NK-92 treated with Interleukin-12 subunit alpha and Interleukin-12 subunit beta, amount 100 ng/mL, for 24 hours (cell line): ENCODE measurements at places on chromosomes 13 and 19.

GRCh38 chr19:533364-534058, 2.0 kb downstream of the CDC34 start:
- no peak for DNase-seq

DNA sequence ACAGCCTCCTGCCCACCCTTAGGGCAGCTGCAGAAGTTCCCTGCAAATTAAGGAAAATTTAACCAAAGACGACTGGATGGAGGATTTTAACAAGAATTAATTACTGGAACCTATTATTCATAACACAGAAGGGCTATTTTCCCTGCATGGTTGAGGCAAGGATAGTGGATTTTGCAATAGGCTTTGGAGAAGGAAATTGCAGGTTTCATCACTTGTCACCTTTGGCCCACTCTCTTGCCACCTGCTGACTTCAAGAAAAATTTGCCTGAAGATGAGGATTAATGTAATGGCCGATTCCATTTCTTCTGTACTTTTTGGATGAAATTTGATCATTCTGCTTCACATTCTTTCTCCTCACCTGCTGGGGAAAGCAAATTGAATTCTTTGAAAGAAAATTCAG, 261.7 kb downstream of the FGF9 start:
- DNase-seq = no peak

GRCh38 chr19:27529158-27529557, 1683.8 kb downstream of the UQCRFS1 start:
- no peak for DNase-seq

DNA sequence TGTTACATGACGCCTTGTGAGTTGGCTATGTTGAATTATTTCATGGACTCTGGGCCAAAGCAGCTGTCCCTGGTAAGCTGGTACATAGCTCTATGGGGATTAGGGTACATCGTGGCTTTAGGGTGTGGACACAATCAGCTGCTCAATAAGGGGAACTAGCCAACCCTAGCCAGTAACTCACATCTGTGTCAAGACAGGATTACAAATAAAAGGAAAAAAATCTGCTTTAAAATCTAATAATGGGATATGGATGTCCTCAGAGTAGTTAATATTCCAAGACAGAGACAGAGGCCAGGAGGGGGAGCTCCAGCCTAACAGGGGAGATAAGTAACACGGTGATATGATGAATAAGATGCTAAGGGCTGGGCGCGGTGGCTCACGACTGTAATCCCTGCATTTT, 21.1 kb upstream of the ZNF766 start:
- DNase-seq = no peak

GRCh38 chr19:54159352-54160181, at the start of gene LENG1:
Gene LENG1 (minus strand): TSS chr19:54159721. CDS start chr19:54159695, 26 bp downstream.
- DNase-seq = peak; percentile 99

- no peak for DNase-seq
These were observed 2889.6 kb upstream of the PCDH20 start for GRCh38 chr13:64305246-64305645.

DNA sequence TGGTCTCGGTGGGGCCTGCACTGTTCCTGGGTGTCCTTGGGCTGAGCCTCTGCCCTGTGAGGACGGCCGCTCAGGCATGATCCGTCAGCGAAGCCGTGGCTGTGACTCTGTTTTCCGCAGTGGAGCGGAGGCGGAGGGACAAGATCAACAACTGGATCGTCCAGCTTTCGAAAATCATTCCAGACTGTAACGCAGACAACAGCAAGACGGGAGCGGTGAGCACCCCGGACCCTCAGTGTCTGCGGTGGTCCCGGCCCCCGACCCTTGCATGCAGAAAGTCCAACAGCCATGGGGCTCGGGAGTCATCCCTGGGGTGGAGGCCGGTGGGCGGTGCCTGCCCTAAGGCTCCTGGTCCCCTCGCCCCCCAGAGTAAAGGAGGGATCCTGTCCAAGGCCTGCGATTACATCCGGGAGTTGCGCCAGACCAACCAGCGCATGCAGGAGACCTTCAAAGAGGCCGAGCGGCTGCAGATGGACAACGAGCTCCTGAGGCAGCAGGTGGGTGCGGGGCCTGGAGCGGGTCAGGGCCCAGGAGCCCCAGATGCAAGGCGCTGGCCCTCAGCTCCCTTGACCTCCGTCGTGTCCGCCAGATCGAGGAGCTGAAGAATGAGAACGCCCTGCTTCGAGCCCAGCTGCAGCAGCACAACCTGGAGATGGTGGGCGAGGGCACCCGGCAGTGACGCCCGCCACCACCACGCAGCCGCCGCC, 3.6 kb upstream of the HAMP start:
- DNase-seq = no peak

- DNase-seq = no peak
These were observed 38.7 kb upstream of the ZNF254 start for GRCh38 chr19:24048261-24048660.

DNA sequence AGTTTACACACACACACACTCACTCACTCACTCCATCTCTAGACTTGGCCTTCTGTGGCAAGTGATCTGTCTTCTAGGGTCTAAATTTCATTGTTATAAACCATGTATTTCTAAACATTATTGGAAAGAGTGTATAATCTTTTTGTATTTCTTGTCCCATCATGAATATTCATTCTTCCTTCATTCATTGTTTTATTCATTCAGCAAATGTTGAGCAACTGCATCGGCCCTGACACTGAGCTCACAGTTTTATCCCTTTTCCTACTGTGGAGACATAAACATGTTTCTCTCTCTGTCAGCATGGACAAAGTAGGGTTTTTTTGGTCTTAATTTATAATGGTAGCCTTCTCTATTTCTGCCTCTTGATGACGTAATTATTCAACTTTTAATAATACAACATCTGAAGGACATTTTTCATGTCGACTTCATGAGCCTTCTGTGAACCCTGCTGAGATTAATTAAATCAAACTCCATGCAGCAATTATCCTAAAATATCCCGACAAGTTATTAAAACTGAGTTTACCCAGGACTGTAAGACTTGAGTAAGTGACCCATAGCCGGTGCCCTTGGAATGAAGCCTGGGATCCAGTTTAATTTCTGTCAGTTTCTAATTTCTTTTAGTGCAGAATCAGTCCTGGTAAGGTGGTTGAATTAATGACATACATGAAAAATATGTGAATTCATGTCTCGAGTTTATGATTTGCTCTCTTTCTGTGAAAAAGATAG, 7.3 kb downstream of the SPATA13 start:
- no peak for DNase-seq

- DNase-seq = no peak
These were observed 124.6 kb downstream of the FGF14 start for GRCh38 chr13:102277286-102277685.

GRCh38 chr19:56601375-56601774, 6.3 kb downstream of the ZNF71 start:
- no peak for DNase-seq

GRCh38 chr13:53778937-53779336, 750.3 kb downstream of the OLFM4 start:
- no peak for DNase-seq

- DNase-seq = no peak
These were observed 1.9 kb downstream of the MRPS12 start for GRCh38 chr19:38932425-38933179.

- no peak for DNase-seq
These were observed 72.3 kb downstream of the NAA16 start for GRCh38 chr13:41383386-41383785.

DNA sequence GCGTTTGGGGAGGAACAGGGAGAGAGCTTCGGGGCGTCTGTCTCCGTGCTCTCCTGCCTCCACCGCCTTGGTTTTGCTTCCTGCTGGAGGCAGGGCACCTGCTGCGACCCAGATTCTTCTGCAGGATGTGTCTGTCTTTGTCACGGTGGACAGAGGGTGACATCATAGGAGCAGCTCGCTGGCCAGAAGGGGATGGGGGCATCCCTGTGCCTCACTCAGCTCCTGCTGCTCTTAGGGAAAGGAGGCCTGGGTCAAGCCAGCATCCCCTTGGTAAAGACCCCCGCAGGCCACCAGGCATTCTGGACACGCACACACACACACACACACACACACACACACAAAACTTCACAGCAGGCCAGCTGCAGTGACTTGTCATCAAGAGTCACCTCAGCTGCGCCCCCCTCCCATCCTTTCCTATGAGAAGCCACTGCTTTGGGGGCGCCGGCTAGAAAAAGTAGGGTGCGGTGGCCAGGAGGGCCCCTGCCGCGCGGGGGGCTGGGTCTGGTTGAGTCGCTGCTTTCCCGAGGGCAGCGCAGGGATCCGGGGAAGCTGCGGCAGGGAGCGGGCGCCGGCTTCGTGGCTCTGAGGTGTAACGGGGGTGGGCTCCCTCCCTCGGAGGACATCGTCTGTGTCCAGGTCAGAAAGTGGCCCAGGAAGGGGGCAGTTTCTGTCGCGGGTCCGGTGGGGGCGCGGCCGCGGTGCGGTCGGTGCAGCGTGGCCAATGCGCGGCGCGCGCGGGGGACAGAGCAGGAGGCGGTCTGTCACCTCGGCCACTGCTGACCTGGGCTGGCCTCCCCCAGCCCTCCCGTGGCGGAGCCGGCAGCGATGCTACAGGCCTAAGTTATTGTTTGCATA, 15.8 kb upstream of the NPAS1 start:
- DNase-seq = no peak

DNA sequence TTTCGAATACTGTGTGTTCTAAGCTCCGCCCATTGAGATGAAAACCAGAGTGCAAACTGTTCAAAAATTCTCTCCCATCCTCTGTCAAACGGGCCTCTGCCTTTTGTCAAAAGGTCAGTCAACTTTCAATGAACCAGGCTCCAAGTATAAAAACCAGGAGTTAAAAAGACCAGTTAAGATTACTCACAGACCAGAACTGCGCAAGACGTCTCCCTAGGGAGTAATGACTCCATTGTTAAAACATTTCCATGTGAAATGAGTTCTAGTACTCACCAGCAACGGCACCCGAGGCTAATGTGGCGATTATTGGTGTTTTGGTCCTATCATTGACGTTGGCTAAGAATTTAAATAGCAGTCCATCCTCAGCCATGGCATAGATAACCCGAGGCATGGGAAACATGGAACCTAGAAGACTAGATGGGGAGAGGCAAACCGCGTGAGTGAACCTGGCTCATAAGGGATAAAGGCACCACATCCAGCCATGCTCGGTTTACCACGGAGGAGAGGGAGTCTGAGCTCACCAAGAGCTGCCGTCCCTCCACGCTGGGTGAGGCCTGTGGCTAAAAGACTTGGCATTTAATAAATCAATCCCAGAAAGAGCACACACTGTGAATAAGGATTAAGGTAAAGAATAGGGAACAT, 73.3 kb downstream of the SLC7A1 start:
- no peak for DNase-seq

- no peak for DNase-seq
These were observed 391.7 kb upstream of the SGCG start for GRCh38 chr13:22789027-22789593.

DNA sequence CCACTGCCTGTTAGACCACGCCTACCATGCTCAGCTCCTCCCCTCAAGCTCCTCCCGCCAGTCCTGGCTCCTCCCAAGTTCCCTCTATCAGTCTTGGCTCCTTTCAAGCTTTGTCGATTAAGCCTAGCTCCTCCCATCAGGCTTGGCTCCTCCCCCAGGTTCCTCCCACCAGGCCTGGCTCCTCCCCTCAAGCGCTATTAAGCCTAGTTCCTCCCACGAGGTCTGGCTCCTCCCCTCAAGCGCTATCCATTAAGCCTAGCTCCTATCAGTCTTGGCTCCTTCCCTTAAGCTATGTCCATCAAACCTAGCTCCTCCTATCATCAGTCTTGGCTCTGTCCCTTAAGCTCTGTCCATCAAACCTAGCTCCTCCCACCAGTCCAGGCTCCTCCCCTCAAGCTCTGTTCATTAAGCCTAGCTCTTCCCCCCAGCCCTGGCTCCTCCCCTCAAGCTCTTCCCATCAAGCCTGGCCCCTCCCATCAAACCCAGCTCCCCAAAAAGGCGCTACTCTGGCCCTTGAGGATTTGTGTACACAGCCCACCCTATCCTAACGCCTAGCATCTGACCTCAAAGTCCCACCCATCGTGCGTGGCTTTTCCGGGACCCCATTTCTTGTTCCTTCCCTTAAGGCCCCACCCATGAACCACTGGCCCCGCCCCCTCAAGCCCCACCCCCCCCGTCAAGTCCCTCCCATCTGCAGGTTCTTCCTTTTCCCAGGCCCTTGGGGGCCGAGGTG, 10.0 kb downstream of the CAMSAP3 start:
- no peak for DNase-seq

DNA sequence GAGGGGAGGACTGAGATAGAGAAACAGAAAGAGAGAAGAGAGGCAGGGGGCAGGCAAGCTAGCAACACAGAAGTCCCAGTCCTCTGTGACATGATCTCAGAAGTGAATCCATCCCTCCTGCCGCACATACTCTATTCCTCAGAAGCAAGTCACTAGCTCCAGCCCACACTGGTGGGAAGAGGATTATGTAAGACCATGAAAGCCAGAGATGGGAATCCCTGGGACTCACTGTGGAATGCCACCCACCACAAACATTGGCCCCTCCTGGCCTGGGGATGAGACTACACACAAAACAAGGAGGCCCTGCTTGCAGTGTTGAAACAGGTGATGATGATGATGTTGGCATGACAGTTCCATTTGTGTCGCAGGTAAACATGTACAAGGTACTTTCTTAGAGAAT, 419.9 kb downstream of the IRS2 start:
- DNase-seq = no peak

GRCh38 chr13:30204564-30204963, 102.8 kb downstream of the KATNAL1 start:
- DNase-seq = no peak

- DNase-seq = no peak
These were observed 22.5 kb downstream of the C13orf46 start for GRCh38 chr13:113951246-113951999.

- peak; percentile 30 for DNase-seq
These were observed 4.2 kb downstream of the NRTN start for GRCh38 chr19:5809053-5809452.

- no peak for DNase-seq
These were observed 2009.6 kb downstream of the OLFM4 start for GRCh38 chr13:55038230-55038629.

GRCh38 chr13:52712385-52712784, 27.2 kb downstream of the CNMD start:
- no peak for DNase-seq

DNA sequence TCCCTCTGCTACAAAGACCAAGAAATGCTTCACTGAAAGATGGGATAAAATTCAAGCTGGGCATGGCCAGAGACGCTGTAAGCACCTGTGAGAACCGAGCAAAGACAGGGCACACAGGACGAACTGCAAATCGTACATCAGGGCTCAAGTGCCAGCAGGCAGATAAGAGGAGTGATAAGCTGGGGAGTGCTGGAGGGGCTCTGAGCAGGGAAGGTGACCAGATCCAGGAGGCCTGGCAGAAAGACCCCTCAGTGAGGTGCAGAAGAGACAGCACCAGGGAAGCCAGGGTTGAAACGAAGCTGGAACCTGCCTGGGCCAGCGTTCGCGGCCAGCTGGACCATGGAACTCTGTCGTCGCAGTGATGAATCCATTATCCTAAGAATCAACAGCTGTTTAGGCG, 10.2 kb downstream of the RAB20 start:
- DNase-seq = no peak

- no peak for DNase-seq
These were observed 1077.7 kb upstream of the SLC10A2 start for GRCh38 chr13:104143760-104144416.

DNA sequence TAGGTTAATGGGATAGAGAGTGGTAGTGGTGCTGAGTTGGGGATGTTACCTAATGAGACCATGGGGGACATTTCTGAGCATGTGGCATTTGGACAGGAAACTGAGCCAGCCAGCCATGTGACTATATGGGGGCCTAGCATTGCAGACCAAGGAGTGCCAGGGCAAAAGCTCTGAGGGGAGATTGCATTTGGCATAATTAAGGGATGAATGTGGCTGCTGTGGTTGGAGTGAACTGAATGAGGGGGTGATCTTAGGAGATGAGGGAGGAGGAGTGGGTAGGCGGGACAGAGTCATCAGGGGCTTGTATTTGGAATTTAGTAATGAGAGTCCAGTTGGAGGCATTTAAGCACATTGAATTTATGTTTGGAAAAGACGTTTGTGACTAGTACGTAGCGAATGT, 6.6 kb downstream of the PCCA start:
- no peak for DNase-seq
